ENCODE measurements at places on chromosomes 16 and 17. TPM values are rescaled to one million over a fixed set of nuclear protein-coding genes. Genes with fewer than 3 reads are reported as not detected.
A peak's percentile ranks its signal among the peaks of the same experiment; 100 is the strongest.

MT3 gene
- total RNA-seq = not detected

TEKT1 gene
- total RNA-seq = not detected

GLP2R gene
- total RNA-seq = not detected

CCL16 gene
- not detected for total RNA-seq

GRCh38 chr17:56988901-56989572 lies 11.1 kb downstream of the SCPEP1 start:
- DNase-seq = no peak

- DNase-seq = no peak
Observed at GRCh38 chr16:19697756-19698318, 20.2 kb downstream of the KNOP1 start.

DNA sequence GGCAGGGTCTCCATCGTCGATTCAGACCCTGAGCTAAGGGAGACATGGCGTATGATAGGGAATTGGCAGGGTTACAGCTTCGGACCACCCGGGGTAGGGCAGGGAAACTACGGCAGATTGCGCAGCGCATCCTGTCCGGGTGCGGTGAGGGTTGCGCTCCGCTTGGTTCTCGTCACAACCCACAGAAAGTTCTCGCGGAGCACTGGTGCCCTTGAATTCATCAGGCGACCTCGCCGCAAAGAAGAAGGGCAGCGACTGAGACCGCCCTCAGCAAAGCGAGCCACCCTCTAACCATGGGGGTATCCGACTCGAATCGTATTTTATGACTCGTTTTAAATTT lies 1.2 kb downstream of the HS3ST3B1 start:
- DNase-seq = peak; percentile 10

- DNase-seq = no peak
Observed at GRCh38 chr17:76262732-76263344, 2.3 kb upstream of the UBALD2 start.

- DNase-seq = no peak
Observed at GRCh38 chr16:70302745-70303144, 3.8 kb downstream of the DDX19B start.

- DNase-seq = no peak
Observed at GRCh38 chr16:30647274-30647571, 3.5 kb upstream of the PRR14 start.

DNA sequence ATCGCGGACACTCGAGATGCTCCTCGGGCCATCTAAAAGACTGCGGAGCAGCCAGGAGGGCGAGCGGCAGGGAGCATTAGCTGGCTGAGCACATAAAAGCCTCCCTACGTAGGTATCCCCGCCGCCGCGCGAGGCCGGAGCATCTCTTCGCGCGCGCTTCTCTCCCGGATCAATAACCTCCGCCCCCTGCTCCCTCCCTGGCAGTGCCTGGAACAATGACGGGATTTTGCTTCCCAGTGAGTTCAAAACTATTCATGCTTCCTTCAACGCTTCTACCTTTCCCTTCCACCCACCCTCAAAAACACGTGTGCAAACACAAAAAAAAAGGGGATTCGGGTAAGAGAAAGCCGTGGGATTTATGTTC lies 984 bp downstream of the CENPV start:
- DNase-seq = peak; percentile 66

GRCh38 chr17:42522798-42523278 lies 13.2 kb upstream of the NAGLU start:
- DNase-seq = no peak

GRCh38 chr16:13377143-13377542 lies 475.7 kb downstream of the SHISA9 start:
- no peak for DNase-seq

GRCh38 chr17:80859002-80859941 lies 132.4 kb upstream of the CHMP6 start:
- DNase-seq = peak; percentile 71
